Hematopoietic multipotent progenitor cell treated with erythropoietin and hydrocortisone succinate and interleukin-3 and kit ligand, for 15 days (in vitro differentiated cells): ENCODE measurements at places on chromosomes 5 and 9.

DNA sequence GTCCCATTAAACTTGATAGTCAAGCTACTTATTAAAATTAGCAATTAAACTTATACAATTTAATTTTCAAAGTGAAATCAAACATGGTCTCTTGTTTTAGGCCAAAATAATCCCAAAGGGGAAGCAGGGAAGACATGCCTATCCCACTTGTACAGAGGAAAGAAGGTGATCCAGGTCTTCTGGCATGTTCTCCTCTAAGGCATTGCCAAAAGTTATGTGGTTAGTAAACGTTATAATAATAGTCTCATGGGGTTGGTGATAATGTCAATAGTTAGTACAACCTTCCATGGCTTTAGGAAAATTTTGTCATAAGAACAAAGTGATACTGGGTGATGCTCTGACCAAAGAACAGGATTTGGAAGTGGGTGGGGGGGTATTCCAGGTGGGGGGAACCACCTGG is 52.8 kb downstream of the ROR2 start:
- no peak for DNase-seq

DNA sequence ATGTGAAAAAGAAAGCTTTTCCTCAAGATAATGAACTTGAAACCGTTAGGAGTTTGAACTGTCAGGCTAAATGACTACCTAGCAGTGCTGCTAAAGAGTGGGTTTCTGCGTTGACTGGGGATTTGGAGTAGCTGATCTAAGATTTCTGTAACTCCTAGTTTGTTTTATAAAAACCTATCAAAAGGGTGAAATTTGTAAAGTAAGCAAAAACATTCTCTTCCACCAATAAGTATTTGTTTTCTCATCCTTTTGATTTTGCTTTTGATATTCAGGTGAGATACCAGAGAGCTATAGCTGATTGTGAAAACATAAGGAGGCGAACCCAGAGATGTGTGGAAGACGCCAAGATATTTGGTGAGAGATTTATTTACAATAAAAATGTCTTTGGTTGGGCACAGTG is 4.1 kb downstream of the GRPEL2 start:
- DNase-seq = no peak

DNA sequence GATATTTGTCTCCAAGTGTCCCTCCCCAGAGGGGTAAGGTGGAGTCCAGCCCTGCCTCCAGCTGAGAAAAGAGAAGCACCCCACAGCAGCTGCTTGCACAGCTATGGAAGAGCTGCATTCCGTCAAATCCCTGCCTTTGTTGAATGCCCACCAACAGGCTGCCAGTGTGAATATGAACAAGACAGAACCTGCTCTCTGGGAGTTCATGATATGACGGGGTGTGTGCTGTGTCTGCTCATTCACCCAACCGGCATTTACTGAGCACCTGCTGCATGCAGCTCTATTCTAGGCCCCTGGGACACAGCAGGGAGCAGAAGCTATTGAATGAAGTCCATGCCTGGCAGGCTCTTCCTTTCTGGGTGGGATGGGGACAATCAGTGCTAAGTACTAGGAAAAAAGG is 238.8 kb downstream of the GADD45G start:
- no peak for DNase-seq

DNA sequence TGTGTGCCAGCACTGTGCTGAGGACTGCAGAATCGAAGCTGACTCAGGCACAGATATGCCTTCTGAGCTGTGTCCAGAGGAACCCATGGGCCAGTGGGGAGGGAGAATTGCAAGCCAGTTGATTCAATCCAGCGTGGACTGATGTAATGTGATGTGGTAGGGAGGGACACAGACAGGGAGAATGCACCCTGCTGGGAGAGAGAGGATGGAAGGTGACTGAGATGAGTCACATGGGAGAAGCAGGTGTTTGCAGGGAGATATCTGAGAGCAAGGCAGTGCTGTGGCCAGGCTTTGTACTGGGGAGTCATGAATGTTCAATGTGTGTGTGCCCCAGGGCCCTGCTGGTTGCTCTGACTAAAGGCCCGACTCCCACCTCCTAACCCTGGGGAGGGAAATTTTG is 75.7 kb downstream of the IRX1 start:
- no peak for DNase-seq

- no peak for DNase-seq
Observed at GRCh38 chr5:170312301-170312595, 14.7 kb upstream of the LCP2 start.

- no peak for DNase-seq
Observed at GRCh38 chr5:108786806-108787483, 39.2 kb downstream of the FER start.

DNA sequence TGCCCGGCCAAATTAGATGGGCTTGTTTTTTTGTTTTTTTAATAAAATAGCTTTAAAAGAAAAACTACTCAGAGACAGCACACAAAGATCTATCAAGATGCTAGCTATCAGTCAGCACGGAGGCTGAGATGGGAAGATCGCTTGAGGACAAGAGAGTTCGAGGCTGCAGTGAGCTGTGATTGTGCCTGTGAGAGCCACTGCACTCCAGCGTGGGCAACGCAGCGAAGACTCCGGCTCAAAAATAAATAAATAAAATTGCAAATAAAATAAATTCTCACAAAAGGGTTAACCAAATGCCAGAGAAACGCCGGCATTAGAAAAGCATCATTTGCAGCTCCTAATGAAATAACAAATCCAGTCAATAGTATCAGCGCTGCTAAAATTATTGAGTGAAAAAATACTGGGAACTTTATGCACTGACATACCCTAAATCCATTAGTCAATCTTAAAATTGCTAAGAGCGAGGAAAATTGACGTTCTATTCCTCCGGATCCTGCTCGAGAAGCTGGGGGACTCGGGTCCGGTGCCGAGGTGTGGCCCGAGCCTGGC is 681 bp downstream of the CPLANE1 start:
- DNase-seq = no peak

DNA sequence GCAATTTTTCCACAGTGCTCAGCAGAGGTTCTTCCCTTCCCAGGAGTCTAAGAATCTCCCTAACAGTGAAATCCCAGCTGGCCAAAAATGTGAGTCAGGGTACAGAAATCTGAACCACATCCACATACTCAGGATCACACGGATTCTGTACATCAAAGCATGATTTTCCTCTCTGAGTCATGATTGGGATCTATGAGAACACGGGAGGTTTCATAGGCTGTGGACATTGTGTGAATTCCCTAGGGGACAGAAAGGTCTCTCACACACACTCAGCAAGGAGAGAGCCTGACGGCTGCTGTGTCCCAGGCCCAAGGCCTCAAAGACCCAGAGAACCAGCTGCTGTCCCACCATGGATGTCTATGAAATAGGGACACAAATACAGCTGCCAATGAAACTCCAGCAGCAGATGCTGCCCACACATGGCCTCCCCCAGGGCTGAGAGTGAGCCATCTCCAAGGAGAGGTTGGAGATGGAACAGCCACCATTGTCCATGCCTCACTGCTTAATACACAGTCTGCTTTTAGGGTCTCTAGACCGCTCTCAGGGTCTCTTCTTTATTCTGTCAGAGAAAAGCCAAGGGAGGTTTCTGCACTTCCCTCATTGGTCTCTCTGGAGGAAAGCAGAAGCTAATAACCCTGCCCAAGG is 102.7 kb downstream of the ADAMTS12 start:
- DNase-seq = no peak

DNA sequence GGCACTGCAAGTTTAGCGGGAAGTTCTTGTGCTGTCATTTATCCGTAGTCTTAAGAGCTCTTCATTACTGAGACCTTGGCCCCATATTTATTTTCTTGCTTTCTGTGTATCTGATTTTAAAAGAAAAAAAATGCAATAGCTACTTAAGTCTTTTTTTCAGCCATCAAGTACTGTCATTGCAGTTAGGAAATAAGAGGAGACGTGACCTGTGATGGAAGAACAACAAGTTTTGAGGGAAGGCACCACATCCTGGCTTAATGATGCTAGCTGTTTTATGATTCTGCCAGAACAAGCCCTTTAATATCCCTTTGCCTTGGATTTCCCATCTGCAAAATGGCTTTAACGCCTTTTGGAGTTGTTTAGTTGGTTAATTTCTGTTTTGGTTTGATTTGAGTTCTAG is 3.8 kb downstream of the RGMB start:
- no peak for DNase-seq

DNA sequence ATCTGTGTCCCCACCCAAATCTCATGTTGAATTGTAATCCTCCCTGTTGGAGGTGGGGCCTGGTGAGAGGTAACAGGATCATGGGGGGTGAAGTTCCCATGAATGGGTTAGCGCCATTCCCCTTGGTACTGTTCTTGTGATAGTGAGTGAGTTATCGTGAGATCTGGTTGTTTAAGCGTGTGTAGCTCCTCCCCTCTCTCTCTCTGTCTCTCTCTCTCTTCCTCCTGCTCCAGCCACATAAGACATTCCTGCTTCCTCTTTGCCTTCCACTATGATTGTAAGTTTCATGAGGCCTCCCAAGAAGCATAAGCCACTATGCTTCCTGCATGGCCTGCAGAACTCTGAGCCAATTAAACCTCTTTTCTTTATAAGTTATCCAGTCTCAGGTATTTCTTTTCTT is 28.8 kb downstream of the C5orf15 start:
- DNase-seq = no peak

- DNase-seq = no peak
Observed at GRCh38 chr9:4155221-4156026, 144.4 kb downstream of the GLIS3 start.

DNA sequence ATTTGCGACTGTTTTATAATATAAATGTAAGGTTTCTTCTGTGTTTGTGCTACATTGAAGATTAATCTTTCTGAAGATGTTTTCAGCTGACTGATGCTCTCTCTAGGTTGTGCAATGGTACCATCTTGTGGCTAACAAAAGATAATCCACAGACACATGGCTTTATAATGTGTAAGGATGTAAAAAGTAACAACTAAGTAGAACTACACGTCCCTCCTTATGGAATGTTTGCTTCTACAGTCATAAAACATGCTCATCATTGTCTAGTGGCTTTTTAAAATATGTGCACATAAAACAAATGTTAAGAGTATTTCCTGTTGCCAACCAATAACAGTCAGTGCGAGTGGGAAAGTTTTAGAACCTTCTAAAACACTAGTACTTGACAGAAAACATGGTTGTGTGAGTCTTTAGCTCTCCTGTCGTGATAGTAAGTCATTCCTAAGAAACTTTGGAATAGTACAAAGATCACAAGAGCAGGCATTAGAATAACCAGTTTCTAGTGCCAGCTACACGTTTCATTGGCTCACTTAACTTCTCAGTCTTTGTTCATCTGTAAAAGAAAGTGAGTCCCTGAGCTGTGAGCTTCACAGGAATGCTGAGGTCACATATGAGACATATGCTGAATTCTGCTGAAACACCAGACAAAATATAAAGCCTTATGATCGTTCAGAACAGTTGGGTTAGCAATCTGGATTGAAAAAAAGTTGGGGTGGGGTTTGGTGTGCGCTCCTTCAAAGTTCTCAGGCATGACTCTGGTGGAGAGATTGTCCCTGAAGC is 75.7 kb upstream of the GLIS3 start:
- no peak for DNase-seq

DNA sequence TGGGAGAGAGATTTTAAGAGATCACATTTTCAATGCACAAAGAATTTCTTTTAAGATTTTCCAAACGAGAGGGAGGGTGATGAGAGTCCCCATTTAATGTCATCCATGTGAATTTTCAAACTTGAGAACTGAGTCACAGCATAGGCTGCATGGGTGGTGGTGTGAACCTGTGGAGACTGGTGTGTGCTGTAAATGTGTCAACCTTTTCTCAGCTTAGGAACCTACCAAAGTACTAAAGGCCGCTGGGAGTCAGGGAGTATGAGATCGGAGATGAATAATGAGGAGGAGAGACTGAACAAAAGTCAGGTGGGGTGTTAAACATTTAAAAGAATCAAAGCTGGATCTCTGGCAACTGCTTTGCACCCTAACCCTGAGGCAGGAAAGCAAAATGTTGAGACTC is 7.5 kb downstream of the ALDH1A1 start:
- no peak for DNase-seq

GRCh38 chr9:33868440-33868973 is 51.5 kb downstream of the UBE2R2 start:
- no peak for DNase-seq

DNA sequence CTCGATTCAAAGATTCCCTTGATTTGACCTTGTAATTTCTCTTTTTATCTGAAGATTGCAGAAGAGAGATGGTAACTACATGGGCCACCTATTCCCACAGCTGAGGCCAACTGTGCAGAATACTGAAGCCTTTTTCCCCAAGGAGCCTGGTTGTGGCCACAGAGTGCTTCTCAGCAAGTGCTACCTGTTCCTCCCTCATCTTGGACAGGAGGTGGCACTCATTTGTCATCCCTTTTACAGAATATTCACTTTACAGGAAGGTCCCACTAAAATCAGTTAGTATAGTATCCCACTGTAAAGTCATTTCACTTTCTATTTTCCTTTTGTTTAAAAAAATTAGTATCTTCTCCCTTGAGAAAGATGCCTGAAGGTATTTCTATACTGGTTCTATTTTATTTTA is 346.4 kb downstream of the ARL15 start:
- no peak for DNase-seq

DNA sequence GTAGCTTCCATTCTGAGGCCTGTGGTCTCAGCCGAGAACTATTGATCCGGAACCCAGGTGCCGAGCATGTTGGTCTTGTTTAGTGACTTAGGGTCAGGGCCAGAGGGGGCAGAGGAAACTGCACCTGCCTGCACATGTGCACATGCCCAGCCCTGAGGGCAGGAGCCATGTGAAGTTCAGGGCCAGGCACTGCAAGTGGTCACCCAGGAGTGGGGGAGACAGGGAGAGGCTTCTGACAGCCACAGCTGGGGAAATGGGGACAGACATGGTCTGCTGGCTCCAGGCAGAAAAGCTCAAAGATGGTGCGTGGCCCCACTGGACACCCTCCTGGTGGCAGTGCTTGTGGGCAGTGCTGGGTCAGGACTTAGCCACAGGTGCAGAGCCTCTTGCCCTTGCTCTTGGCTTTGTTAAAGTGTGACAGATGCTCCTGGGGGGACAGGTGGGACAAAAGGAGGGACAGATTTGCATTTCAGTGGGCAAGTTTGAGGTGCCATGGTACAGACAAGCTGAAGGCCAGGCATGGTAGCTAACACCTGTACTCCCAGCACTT is 134.4 kb downstream of the CACNA1B start:
- no peak for DNase-seq

- DNase-seq = no peak
Observed at GRCh38 chr9:94586316-94586715, 7.3 kb downstream of the FBP2 start.

- no peak for DNase-seq
Observed at GRCh38 chr5:148333262-148333849, 2.0 kb upstream of the SPINK9 start.

DNA sequence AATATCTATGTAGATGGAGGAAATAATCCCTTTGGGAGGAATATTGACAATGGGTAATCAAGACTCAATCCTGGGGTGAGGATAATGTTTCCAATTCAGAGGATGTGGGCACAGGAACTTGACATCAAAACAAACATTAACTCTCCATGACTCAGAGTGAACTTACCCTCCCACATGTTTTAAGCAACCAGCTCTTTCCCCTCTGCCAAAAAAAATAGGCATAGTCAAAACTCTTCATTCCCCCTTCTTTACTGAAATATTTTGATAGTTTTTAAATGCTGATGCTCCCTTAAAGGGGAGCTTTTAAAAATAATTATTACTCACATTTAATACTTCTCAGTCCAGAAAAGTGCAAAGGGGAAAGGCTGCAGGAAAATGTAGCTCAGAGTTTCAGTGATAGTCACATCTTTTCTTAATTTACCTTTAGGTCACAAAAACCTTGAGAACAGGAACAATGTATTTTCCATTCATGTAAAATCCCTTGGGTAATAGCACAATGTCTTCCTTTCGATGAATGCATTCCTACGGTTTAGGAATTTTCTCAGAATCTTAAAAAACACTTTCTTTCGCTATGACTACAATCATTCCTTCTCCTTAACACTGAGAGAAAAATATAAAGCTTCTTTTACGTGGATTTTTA is 298.4 kb upstream of the GRAMD2B start:
- no peak for DNase-seq
